Stimulated activated CD4-positive, alpha-beta T cell treated with anti-CD3 and anti-CD28 coated beads, Interleukin-2, amount 100 ng/mL, for 48 hours (primary cell): ENCODE measurements at places on chromosomes 13 and 19.

GRCh38 chr19:16051254-16052025 is 24.9 kb upstream of the TPM4 start:
- no peak for DNase-seq

DNA sequence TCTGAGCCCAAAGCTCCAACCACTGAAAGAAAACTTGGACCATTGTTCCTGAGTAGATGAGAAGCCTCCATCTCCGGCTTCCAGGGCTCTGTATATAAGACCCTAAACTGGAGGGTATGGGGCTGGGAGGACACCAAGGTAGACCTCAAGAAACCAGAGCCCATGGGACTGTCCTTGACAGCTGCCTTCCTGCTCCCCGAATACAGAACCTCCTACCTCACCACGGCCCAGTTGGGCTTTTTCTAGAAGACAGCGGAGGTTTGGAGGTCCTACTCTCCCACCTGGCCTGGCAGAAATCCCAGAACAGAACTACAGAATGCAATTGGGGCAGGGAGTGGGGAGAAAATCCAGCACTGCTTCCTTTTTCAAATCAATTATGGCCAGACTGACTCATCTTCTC is 177.3 kb upstream of the ZNF507 start:
- DNase-seq = no peak

DNA sequence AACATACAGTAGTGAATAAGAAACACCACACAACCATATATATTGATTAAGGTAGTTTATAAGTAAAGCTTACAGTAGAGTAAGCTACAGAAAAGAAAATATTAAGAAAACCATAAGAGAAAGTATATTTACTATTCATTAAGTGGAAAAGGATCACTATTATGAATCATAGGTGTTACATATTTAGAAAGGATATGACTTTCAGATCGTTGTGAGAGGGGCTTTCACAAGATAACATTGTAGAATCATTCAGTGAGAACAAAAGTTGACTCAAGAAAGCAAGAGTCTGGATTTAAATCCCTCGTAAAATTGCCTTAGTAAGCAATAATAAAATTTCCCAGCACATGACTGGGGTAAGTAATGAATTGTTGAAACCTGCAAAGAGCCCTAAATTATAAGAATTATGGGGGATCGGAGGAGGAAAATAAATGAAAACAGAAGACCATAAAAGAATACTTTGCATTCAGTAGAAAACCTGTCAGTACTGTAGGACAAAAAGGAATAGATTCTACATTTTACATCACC is 6.0 kb downstream of the UFM1 start:
- no peak for DNase-seq

GRCh38 chr13:33158271-33158670 is 127.3 kb downstream of the STARD13 start:
- DNase-seq = no peak

- no peak for DNase-seq
These were observed 173.3 kb downstream of the USP12 start for GRCh38 chr13:26998292-26998691.

GRCh38 chr19:55546822-55547614 is 1.7 kb upstream of the SBK3 start:
- DNase-seq = no peak
